ENCODE measurements at places on chromosomes 13 and 19. TPM values are rescaled to one million over a fixed set of nuclear protein-coding genes. Genes with fewer than 3 reads are reported as not detected.

Gene IL11
- polyA plus RNA-seq, result 0.66 TPM

Gene ZNF432
- 13.9 TPM for polyA plus RNA-seq

Gene CYP2A6
- polyA plus RNA-seq, result 0.07 TPM

Gene SLC25A15
- 33.3 TPM for polyA plus RNA-seq

Gene CABP5
- polyA plus RNA-seq, result not detected

Gene KANK3
- 6.3 TPM for polyA plus RNA-seq

Gene RFPL4AL1
- polyA plus RNA-seq, result not detected

Gene BLVRB
- polyA plus RNA-seq, result 90.8 TPM

Gene PLPPR3
- polyA plus RNA-seq, result 5.2 TPM

Gene LMTK3
- 7.2 TPM for polyA plus RNA-seq

Gene RAB3A
- 5.3 TPM for polyA plus RNA-seq

Gene COX7A1
- 11.5 TPM for polyA plus RNA-seq

Gene SIGLEC10
- 10.5 TPM for polyA plus RNA-seq

Gene MAST1
- polyA plus RNA-seq, result 4.4 TPM

Gene EFNA2
- 25.6 TPM for polyA plus RNA-seq

Gene BRME1
- 4.7 TPM for polyA plus RNA-seq

Gene NANOS3
- 2.3 TPM for polyA plus RNA-seq

Gene TNFAIP8L1
- 24.4 TPM for polyA plus RNA-seq

Gene KANK2
- 75.5 TPM for polyA plus RNA-seq

Gene HIPK4
- polyA plus RNA-seq, result 0.10 TPM

Gene POGLUT2
- 15.4 TPM for polyA plus RNA-seq

Gene GPR12
- polyA plus RNA-seq, result 0.97 TPM

Gene SHISA7
- 1.1 TPM for polyA plus RNA-seq

Gene LILRA6
- polyA plus RNA-seq, result 0.73 TPM

Gene MEIOSIN
- not detected for polyA plus RNA-seq

Gene PSG7
- not detected for polyA plus RNA-seq

Gene MISP3
- 12.3 TPM for polyA plus RNA-seq

Gene TLE6
- polyA plus RNA-seq, result 2.1 TPM

Gene MAST3
- polyA plus RNA-seq, result 27.9 TPM

Gene BST2
- polyA plus RNA-seq, result 31.4 TPM

Gene COL4A1
- polyA plus RNA-seq, result 146 TPM

Gene PDE4A
- polyA plus RNA-seq, result 2.2 TPM

Gene FFAR1
- 1.8 TPM for polyA plus RNA-seq

Gene KLF12
- 6.2 TPM for polyA plus RNA-seq

Gene CGB8
- not detected for polyA plus RNA-seq

Gene CD22
- 2.2 TPM for polyA plus RNA-seq

Gene ACTMAP
- 16.6 TPM for polyA plus RNA-seq

Gene NLRP12
- polyA plus RNA-seq, result 0.03 TPM
